NCI-H1930 (cell line): ENCODE measurements at places on chromosomes 7 and 10.

- DNase-seq = no peak
These were observed 13.7 kb downstream of the BPGM start for GRCh38 chr7:134660242-134660785.

DNA sequence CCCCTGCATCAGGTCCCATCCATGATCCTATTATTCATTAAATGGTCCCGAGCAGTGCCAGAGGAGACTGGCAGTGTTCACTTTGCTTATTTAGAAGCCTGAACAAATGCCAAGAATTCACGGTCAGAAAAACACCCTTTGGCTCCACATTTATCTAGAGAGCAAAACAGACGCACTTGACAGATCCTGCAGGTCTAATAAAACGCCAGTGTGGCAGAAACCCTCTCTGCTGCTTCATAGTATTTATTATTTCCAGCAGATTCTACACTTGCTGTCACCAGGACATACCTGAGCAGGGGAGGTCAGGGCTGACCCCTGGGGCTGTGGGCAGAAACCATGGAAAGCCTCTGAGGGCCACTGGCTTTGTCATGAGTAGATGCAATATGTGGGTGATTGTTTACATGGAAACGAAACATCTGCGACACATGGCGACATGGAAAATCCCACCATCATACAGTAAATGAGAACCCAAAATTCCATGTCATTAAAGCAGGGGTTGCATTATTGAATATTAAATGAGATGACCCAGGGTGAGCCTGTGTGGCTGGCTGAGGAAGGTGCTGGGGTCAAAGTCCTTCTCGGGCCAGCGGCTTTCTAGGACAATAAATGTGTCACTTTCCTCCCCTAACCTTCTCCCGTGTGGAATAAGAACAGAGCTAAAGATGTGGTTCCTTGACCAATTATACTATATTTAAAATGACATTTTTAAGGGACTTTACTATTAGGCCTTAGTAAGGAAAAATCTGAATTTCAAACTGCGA lies 205.9 kb upstream of the SVIL start:
- DNase-seq = no peak

- DNase-seq = no peak
These were observed 106.2 kb upstream of the CELF2 start for GRCh38 chr10:10911471-10911921.

DNA sequence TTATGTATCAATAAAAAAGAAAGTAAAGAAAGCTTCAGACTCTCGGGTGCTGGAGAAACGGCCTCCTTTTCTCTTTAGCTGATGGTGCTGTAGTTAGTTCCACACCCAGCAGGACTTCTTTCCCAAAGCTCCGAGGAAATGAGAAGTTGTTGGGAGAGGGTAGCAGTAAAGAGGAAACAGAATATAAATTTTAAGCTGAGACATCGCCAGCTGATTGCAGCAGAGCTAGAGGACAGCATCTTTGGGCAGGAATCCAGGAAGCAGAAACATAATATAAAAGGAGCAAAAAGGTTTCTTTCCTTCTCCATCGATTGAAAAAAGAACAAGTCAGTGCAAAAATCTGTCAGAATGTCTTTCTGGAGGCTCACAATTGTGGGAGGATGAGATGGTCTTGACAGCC lies 616.9 kb upstream of the FOXK1 start:
- no peak for DNase-seq

GRCh38 chr10:28207799-28208198 lies 95.1 kb downstream of the MPP7 start:
- no peak for DNase-seq

GRCh38 chr10:75265856-75266255 lies 30.1 kb upstream of the COMTD1 start:
- no peak for DNase-seq

- no peak for DNase-seq
These were observed 56.7 kb downstream of the MTPN start for GRCh38 chr7:135920478-135920877.

- peak; percentile 70 for DNase-seq
These were observed 938 bp upstream of the CADPS2 start for GRCh38 chr7:122887198-122887597.

GRCh38 chr10:6769704-6770417 lies 189.8 kb upstream of the PRKCQ start:
- DNase-seq = no peak

DNA sequence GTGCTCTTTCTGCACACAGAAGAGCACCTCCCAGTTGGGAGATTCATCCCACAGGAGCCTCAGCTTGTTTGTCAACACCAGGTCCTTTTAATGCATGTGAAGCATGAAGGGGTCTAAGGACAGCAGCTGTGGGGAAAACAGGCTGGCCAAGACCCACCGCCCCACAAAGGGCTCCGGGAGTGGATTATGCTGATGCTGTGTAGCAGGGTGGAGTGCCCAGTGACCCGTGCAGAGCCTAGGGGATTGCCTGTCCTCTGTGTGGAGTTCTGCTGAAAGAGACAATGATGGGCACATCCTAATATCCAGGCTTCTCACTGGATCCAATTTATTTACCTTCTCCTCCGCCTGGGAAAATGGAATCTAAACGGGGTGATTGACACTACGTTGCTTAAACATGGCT lies 74.0 kb downstream of the PIP4K2A start:
- no peak for DNase-seq

GRCh38 chr7:84781838-84782237 lies 405.0 kb downstream of the SEMA3D start:
- no peak for DNase-seq

- DNase-seq = no peak
These were observed at the start of gene KIAA1217 for GRCh38 chr10:24208661-24209431. KIAA1217 (plus strand) TSS chr10:24209138; CDS start chr10:24209194, 56 bp downstream.

GRCh38 chr10:73983096-73984047 lies 14.5 kb upstream of the VCL start:
- DNase-seq = no peak

DNA sequence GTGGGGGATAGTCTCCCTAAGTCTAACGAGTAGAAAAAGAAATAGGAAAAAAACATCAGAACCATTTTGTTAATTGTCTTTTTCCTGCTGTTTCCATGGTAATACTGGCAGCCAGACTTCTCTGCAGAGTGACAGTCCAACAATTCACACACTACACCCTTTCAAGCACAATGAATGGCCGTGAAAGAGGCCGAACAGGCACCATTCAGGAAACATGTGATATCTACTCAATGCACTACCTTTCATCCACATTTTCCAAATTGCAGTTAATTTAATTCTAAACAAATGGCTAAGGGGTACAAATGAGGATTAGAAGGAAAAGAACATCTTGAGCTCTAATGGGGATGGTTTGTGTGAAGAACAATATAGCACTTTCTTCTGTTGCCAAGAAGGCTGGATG lies 358.5 kb upstream of the ANKRD30A start:
- DNase-seq = no peak

DNA sequence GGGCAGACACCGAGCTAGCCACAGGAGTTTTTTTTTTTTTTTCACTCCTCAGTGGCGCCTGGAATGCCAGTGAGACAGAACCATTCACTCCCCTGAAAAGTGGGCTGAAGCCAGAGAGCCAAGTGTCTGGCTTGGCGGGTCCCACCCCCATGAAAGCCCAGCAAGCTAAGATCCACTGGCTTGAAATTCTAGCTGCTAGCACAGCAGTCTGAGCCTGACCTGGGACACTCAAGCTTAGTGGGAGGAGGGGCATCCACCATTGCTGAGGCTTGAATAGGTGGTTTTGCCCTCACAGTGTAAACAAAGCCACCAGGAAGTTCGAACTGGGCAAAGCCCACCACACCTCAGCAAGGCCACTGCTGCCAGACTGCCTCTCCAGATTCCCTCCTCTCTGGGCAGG lies 144.5 kb downstream of the LRMDA start:
- no peak for DNase-seq

DNA sequence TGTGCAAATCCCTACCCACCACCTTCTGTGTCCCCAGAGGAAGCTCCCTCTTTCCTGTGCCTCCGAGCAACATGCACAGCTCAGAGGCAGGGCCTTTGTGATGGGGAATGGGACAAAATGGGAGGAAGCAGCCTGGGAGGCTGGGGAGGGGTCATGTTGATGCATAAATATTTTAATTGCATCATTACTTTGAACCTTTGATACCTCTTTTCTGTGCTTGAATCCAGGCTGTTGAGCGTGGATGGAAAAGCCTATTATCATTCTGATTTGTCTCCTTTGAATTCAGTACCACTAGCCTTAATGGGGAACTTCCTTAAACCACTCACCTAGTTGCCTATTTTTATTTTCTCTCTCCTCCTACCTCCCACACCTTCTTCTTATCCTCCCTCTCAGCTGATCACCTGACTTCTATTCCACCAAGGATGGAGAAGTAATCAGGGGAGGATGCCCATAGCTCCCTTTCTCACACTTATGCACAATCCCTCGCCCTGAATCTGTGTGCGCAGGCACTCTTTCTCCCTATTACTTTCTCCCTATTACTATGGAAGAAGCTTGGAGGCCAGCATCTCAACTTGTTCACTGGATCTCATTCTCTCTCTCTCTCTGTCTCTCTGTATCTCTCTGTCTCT lies 78.5 kb downstream of the SEC61G start:
- DNase-seq = no peak

DNA sequence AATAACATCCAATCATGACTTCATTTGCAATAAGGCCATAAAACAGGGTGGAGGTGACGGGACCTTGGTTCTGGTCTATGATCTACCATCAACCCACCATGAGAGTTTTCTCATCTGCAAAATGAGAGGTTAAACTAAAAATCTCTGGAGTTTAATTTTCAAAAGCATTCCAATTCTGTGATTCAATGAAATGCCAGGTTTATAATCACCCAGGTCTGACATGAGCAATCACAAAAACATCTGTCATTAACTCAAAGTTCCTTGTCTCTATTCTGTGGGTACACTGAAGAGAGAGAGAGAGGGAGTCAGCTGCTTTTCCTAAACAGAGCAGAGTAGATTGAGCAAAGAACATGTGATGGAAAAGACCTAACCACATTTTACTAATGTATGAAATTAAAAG lies 75.4 kb downstream of the NUDCD3 start:
- no peak for DNase-seq

DNA sequence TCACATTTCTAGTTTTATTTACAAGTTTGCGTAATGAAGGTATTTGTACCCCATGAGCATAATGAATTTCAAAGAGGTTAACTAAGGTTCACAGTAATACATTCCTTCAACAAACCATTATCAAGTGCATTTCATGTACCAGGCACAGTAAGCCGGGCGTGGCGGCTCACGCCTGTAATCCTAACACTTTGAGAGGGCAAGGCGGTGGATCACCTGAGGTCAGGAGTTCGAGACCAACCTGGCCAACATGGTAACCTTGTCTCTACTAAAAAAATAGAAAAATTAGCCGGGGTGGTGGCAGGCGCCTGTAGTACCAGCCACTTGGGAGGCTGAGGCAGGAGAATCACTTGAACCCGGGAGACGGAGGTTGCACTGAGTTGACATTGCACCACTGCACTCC lies 4.3 kb upstream of the EIF3A start:
- DNase-seq = no peak
